ENCODE measurements at places on chromosomes 7 and 10.

DNA sequence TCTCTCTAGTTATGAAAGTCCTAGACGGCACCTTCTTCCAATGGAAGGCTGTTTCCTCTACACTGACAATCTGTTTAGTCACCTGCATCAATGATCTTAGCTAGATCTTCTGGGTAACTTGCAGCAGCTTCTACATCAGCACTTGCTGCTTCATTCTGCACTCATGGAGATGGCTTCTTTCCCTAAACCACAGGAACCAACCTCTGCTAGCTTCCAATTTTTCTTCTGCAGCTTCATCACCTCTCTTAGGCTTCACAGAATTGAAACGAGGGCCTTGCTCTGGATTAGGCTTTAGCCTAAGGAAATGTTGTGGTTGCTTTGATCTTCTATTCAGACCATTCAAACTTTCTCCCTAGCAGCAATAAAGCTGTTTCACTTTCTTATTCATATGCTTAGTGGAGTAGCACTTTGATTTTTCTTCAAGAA lies 24.6 kb downstream of the NAMPT start:
- DNase-seq, result no peak

- DNase-seq, result no peak
These were observed 29.4 kb upstream of the MBL2 start for GRCh38 chr10:52801947-52802346.

GRCh38 chr7:134528749-134529148 lies 1.4 kb downstream of the AKR1B10 start:
- no peak for DNase-seq

DNA sequence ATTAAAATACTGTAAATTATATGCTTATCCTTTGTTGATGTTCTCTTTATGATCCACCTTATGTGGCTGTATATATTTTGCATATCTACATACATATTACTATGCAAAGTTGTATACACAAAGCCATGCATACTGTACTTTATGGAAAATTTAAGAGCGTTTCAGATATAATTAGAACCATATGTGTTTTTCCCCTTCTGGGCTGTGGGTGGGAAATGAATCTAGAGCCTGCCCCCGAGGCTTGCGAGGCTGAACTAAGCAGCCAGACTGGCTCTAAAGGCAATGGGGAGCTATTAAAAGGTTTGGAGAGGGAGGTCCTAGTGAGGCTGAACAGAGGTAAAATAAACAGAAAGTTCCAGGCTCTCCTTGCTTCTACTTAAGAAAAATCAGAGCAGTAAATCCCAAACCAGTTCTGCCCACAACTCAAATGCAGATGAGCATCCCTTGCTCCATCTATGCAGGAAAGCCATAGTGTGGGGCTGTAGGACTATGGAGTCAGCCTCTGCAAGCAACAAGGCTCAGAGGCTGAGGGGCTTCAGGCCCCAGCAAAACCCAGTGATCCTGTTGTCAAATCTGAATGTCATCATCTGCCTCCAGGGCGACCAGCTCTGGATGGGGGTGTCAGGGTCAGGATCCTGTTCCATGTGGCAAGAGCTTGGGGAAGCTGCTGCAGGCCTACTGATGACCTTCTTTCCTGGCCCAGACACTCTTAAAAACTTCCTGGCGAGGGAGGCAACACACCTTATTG lies 14.1 kb upstream of the DDIT4 start:
- DNase-seq, result peak; percentile 1

- no peak for DNase-seq
These were observed 11.4 kb downstream of the ELN start for GRCh38 chr7:74039337-74039736.

DNA sequence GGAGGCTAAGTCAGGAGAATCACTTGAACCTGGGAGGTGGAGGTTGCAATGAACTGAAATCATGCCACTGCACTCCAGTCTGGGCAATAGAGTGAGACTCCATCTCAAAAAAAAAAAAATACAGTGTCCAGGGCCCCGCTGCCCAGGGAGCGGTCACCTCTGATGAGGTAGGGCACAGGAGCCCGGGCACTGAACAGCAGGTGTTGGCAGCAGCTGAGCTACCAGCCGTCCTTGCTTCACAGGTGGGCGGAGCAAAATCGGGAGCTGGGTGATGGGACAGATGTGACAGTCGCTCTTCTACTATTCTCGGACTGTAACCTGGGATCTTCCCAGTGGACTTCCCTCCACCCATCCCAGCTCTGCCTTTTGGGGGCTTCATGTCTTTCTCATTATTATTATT lies 49.4 kb downstream of the GTF2IRD1 start:
- DNase-seq, result no peak

Measured in inflammatory macrophage (primary cell).